Germinal center (tissue), 1 donor: ENCODE measurements at places on chromosomes 2 and 18.
A peak's percentile ranks its signal among the peaks of the same experiment; 100 is the strongest.

GRCh38 chr2:7648221-7648795 lies 731.1 kb downstream of the RNF144A start:
- no peak for DNase-seq

DNA sequence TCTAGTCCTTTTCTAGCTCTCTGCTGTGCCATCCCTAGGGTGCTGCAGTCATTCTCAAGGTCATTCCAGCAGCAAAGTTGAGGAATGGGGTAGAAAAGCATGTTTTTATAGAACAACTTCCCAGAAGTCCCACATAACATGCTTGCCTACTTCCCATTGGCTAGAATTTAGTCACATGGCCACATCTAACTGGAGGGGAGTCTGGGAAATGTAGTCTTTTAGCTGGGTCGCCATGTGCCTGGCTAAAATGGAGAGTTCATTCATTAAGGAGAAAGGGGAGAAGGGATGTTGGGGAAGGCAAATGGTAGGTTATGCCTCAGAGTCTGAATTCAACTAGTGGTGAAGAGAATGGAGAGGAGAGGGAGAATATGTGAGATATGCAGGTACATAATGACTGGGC lies 85.7 kb downstream of the SLC4A3 start:
- DNase-seq = no peak

DNA sequence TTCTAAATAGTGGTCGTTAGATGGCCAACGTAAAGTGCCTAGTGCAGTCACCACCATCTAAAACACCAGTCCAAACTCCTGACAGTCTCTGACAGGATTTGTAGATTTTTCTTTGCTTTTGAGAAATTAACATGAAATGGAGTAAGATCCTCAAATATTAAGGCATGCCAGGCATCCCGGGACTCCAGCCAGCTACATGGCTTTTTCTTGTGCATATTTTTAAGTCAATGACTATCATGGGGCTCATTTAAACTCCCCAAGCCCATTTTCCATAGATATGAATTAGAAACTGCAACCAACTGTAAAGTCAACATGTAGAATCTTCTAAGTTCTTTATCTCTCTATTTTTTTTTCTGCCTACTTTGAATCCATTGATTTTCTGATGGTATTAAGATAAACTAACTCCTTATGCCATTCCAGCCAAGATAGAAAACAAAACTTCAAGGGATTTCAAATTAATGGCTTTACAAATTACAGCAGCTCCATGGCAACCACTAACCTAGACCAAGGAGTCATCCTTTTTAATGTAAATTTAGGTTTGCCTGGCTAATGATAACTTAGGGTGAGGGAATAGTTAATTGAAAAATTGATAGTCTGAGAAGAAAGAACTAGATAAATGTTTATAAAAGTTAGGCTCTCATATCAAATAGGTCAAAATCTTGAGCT lies 764.1 kb upstream of the NXPH2 start:
- no peak for DNase-seq

- DNase-seq = no peak
These were observed 10.5 kb downstream of the SCTR start for GRCh38 chr2:119513832-119514231.

DNA sequence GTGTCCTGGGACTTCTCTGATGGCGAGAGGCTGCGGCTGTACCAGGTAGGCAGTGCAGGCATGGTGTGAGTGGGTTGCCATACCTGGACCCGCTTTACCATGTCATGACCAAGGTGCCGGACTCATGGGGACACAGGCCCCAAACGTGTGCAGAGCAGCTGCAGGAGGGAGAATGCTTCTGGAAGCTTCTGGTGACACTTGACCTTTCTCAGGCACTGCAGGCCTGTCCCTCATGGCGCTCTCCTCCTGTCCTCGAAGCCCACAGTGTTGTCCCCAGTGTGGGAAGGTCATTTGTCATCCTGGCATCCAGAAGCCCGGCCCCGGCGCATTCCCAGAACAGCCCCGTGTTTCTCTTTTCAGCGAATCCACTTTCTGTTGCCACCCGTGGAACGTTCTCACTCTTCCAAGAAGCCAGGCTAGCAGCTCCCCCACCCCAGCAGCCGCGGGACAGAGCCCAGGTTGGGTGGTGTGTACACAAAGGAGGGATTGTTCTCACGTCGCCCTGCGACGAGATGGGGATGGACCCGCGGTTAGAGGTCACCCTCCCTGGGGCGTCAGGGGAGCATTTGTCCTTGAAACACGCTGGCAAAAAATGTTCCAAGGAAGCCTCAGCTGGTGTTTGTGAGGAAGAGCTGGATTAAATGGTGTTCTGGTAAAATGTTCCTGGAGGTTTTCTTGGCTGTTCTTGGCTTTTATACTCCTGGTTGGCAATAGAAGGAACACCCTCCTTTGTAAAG lies 43.7 kb downstream of the SH3BP4 start:
- DNase-seq = no peak

DNA sequence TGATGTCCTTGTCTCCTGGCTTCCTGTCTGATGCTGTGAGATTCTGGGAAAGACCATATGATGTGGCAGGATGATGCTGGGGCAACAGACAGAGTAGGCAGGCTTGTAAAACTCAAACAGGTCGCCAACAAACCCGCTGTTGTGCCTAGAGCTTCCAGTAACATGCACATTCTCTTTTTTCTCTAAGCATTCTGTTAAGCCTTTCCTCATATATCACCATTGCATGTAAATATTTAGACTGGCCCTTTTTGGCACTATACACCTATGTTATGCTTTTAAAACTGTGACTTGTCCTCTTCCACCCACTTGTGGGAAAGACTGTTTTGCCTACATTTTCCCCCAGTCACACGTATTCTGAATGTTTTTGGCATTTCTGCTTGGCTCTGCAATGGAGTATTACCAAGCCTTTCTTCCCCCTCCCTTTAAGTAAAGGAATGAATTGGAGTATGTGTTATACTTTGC lies 250.4 kb upstream of the TANK start:
- DNase-seq = no peak

GRCh38 chr18:37487400-37487867 lies 78.2 kb downstream of the CELF4 start:
- DNase-seq = no peak

- DNase-seq = no peak
These were observed 117.0 kb downstream of the LAMA1 start for GRCh38 chr18:7000484-7001096.

DNA sequence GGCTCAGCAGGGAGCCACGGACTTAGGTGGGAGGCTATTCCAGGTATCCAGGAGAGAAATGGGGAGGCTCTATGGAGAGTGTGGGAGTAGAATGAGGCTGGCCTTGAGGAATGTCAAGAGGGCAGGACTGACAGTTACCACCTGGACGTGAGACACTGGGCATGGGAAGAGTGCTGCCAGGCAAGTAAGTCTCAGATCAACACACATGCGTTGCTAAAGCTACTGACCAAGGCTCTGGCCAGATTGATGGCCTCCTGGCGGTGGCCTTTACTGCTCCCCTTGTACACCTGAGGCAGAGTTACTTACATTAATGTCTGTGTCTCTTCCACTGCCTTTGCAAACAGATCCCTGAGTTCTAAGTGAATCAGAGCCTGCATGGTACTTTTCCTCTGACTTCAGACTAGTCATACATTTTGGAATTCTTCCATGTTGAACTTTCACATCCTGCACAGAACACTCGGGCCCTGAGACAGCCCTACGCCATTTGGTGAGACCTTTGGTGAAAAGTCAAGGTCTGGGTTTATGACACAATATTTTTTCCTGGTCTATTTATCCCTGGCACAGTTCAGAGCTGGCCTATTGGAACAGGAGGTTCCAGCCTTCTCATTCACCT lies 398.8 kb upstream of the TRIB2 start:
- DNase-seq = no peak

- DNase-seq = no peak
These were observed 669.7 kb upstream of the SALL3 start for GRCh38 chr18:78309924-78310323.

- peak; percentile 51 for DNase-seq
These were observed 60.1 kb upstream of the GLI2 start for GRCh38 chr2:120675460-120676130.

- no peak for DNase-seq
These were observed 38.6 kb upstream of the MYCN start for GRCh38 chr2:15901808-15902130.

GRCh38 chr18:58004317-58004716 lies 39.7 kb upstream of the NEDD4L start:
- DNase-seq = no peak

GRCh38 chr18:55811925-55812324 lies 223.9 kb upstream of the TCF4 start:
- DNase-seq = no peak

- DNase-seq = no peak
These were observed 58.1 kb downstream of the IL1R2 start for GRCh38 chr2:102049756-102050443.
